Lower lobe of right lung (tissue), 2 donors: ENCODE measurements at places on chromosomes 3 and 15. TPM values are rescaled to one million over a fixed set of nuclear protein-coding genes. Genes with fewer than 3 reads are reported as not detected.

TMEM212 gene
- 5.2 TPM for total RNA-seq

HRG gene
- total RNA-seq: not detected

SUSD5 gene
- total RNA-seq: 1.9 TPM

SLC9C1 gene
- total RNA-seq: not detected

SV2B gene
- 1.2 TPM for total RNA-seq

POC1A gene
- 2.7 TPM for total RNA-seq

ETFA gene
- 81.2 TPM for total RNA-seq

ZIC1 gene
- not detected for total RNA-seq

CYP11A1 gene
- 0.59 TPM for total RNA-seq

UQCRC1 gene
- 121 TPM for total RNA-seq

HCN4 gene
- 0.18 TPM for total RNA-seq

GTF2E1 gene
- 18.5 TPM for total RNA-seq

DLG1 gene
- 80.2 TPM for total RNA-seq

IL5RA gene
- 5.6 TPM for total RNA-seq

SPINK8 gene
- total RNA-seq: not detected

APBA2 gene
- 3.8 TPM for total RNA-seq

CCR4 gene
- 0.92 TPM for total RNA-seq

GOLGA6A gene
- not detected for total RNA-seq

SLC51A gene
- total RNA-seq: 1.3 TPM

LMAN1L gene
- not detected for total RNA-seq

ZPLD1 gene
- not detected for total RNA-seq

IL12A gene
- total RNA-seq: 2.9 TPM

RTP4 gene
- total RNA-seq: 10.9 TPM

ISL2 gene
- total RNA-seq: 0.38 TPM

COL7A1 gene
- total RNA-seq: 2.6 TPM

NRROS gene
- 20.7 TPM for total RNA-seq

CLRN1 gene
- total RNA-seq: not detected

KNG1 gene
- total RNA-seq: not detected

RYR3 gene
- 0.32 TPM for total RNA-seq

CFAP100 gene
- 21.5 TPM for total RNA-seq

GPR160 gene
- total RNA-seq: 24.4 TPM

TM6SF1 gene
- total RNA-seq: 31.2 TPM

RLBP1 gene
- not detected for total RNA-seq

PATL2 gene
- 4.5 TPM for total RNA-seq

IGSF11 gene
- 1.1 TPM for total RNA-seq

PPP2R3A gene
- total RNA-seq: 9.0 TPM

PLCH1 gene
- total RNA-seq: 14.0 TPM

REC114 gene
- total RNA-seq: not detected

MESP1 gene
- total RNA-seq: 0.53 TPM

RTF1 gene
- 27.1 TPM for total RNA-seq

DAPK2 gene
- 56.8 TPM for total RNA-seq

EDC3 gene
- total RNA-seq: 30.5 TPM

PLXNB1 gene
- total RNA-seq: 94.3 TPM

PEX11A gene
- 10.1 TPM for total RNA-seq

GATA2 gene
- total RNA-seq: 68.3 TPM

C2CD4A gene
- 0.18 TPM for total RNA-seq

TJP1 gene
- 115 TPM for total RNA-seq

CPNE4 gene
- 0.83 TPM for total RNA-seq

GOLGA8O gene
- total RNA-seq: not detected

EXD1 gene
- not detected for total RNA-seq

SUCLG2 gene
- total RNA-seq: 50.7 TPM

ZNF770 gene
- 29.7 TPM for total RNA-seq

RASGRF1 gene
- total RNA-seq: 82.6 TPM

CPA3 gene
- total RNA-seq: 48.6 TPM

KIF15 gene
- total RNA-seq: 1.3 TPM

TEX55 gene
- total RNA-seq: not detected

TOPAZ1 gene
- not detected for total RNA-seq

UNC13C gene
- 0.12 TPM for total RNA-seq

CNBP gene
- 298 TPM for total RNA-seq
